ENCODE measurements at places on chromosomes 5 and 9.

DNA sequence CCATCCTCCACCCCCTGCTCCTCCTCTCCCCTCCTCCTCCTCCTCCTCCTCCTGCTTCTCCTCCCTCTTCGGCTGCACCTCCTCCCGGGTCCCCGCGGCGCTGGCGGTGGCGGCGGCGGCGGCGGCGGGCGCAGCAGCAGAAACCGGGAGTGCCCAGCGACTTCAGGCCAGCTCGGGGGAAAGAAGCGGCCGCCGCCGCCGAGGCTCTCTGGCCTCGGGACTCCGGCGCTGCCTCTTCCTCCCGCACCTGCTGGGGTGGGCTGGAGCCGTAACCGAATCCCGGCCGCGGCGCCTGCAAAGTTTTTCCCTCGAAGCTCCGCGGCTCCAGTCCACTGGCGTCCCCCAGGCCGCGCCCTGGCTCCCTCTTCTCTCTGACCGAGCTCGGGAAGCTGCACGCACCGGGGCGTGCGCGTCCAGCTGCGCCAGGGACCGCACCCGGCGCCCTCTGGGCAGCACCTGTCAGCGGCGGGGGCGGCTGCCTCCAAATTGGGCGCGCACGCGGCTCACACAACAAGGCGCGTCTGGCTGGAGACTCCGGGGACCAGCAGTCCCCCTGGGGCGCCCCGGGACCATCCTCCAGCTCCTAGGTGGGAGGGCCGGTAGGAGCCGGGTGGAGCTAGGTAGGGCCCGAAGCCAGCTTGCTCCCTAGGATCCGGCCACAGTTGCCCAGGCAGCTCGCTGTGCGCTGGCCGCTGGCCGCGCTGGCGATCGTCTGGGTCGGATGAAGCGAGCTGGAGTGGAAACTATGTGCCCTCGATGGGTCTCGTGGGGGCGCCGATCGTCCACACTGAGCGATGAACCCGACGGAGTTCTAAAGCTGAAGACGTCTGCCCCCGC is at the start of gene MCTP1:
TSS of gene MCTP1 (minus strand) at position 523 of the 837 bp plus-strand sequence.
- DNase-seq: no peak

GRCh38 chr5:39360471-39361111 is 3.7 kb downstream of the C9 start:
- DNase-seq: peak; percentile 15

- DNase-seq: no peak
These were observed 79.7 kb upstream of the ASTN2 start for GRCh38 chr9:117494401-117495090.

DNA sequence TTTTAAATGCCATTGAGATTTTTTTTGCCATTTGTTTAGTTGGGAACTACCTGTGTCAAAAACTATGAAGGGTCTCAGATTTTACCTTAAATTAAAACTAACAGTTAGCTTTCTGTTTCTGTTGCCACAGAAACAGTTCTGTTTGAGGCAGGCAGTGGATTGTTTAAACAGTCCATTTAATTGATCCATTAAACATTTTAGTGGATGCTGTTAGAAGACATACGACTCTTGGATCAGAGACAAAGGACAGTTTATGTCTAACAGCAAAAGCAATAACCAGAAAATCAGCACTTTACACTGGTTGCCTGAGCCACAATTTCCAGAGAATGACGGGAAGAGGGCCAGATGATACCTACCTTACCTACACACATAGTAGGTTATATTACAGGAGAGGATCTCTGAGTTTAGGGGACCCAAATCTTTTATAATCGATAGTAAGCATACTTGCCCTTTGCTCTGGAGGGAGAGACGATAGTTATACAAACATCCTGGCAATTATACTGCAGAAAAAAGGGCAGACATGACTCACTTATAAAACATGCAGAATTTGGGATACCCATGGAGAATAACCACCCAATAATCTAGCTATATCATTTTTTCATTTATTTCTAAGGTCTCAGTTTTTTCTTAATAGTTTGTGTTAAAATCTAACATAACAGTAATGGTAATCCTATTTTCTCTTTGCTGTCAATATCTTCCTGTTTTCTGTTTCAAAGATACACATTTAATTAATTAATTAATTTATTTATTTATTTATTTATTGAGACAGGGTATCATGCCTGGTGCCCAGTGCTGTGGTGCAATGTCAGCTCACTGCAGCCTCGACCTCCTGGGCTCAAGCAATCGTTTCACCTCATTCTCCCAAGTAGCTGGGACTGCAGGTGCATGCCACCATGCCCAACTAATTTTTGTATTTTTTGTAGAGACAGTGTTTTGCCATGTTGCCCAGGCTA is 136.7 kb upstream of the TNFAIP8 start:
- no peak for DNase-seq

DNA sequence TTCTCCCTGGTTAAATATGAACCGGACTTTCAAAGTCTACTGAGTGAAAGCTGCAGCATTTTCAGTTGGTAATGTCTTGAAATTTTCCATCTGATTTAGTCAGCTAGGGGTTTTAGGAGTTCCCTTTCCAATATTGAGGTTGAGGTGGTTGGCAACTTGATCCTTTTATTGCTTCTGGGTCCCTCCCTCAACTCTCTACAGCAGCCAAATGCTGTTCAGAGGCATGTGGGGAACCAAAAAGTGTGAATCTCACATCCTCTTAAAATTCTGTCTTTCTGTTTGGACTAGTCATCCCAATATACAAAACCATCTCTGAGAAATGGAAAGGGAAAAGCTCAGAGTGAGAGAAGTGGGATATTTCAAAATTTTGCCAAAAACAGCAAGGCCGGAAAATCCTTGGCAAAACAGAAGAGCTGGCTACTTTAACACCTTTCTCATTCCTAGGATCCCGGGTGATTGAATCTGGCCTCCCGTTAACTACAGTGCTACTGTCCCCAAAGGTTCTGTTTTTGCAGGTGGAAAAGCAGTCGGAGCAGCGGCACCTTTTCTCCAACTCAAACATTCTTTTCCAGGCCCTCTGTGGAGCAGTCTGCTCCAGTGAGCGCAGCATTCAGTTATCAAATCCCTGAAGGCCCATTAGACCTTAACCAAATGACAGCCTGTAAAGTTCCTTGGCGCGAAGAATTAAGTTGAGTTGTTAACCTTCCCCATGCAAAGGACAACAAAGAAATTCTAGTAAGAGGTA is 345.9 kb upstream of the NUDT12 start:
- no peak for DNase-seq

Measured in non-pigmented ciliary epithelial cell (primary cell).